T-helper 1 cell (primary cell): ENCODE measurements at places on chromosomes 3 and 15.

GRCh38 chr15:27201425-27201824 is 230.4 kb downstream of the GABRG3 start:
- DNase-seq = no peak

- DNase-seq = no peak
Observed at GRCh38 chr3:120475722-120476377, 25.1 kb upstream of the FSTL1 start.

DNA sequence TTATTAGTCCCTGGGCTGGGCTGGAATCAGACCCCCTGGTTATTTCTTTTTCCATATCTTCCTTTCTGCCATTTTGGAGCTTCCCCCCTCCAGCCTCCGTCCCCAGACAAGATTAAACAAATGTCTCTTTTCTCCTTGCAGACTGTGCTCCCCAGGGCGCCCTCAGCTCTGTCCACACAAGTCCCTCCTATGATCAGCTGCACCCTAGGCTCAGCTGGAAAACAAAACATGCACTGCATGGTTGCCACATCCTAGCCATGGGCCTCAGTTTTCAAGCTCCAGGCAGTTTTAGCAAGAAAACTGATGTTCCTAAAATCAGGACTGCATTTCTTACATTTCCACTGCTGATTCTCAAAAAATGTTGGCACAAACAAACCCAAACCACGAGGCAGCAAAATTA is 23.5 kb upstream of the RFTN1 start:
- no peak for DNase-seq

DNA sequence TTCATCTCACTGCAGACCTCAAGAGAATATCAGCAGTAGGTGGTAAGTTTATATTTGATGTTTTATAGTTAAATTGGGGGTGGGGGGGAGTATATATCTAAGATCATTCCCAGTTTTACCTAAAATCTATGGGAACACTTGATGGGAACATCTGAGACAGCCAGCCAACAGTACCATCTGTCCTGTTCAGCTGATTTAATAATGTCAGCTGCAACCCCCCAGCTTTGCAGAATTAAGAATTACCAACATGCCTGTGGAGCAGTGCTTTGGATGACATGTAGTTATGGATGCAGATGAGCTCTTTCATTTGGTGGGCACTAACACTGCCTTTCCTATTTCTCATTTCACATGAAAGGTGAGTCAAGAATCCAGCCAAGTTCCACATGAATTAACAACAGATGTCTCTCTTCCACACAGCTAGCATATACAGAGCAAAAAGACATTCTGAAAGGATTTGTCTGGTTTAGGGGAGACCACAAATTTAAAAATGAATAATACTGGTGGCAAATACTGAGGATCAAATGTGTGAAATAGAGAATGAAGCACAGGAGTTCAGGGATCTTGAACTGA is 76.2 kb downstream of the SETD5 start:
- DNase-seq = no peak

DNA sequence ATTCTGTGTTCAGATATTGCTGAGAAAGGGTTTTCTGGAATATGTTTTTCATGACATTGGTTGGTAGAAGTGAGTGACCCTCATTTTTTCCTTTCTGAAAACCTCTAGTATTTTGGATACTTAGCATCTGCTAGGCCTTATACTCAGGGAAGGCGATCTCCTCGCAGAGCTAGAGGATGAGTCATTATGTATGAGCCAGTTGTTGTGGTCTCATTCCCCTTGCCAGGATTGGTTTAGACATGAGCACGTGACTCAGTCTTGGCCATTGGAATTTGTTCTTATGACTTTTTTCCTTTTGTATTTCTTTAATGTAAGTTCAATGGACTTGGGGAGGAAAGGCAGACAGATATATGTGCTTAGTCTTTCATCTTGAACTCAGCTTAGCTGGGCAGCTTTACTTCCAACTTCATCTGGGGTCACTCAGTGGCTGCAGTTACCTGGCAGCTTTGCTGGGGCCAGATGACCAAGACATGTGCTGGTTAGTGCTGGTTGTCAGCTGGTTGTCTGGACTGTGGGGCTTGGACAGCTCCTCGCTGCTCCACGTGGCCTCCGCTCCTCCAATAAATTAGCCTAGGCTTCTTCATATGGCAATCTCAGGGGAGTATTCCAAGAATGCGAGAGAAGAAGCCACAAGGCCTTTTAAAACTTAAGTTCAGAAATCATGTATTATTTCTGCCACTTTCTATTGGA is 207.5 kb downstream of the IL20RB start:
- no peak for DNase-seq

GRCh38 chr3:79019137-79019923 is 748.5 kb downstream of the ROBO1 start:
- DNase-seq = no peak

DNA sequence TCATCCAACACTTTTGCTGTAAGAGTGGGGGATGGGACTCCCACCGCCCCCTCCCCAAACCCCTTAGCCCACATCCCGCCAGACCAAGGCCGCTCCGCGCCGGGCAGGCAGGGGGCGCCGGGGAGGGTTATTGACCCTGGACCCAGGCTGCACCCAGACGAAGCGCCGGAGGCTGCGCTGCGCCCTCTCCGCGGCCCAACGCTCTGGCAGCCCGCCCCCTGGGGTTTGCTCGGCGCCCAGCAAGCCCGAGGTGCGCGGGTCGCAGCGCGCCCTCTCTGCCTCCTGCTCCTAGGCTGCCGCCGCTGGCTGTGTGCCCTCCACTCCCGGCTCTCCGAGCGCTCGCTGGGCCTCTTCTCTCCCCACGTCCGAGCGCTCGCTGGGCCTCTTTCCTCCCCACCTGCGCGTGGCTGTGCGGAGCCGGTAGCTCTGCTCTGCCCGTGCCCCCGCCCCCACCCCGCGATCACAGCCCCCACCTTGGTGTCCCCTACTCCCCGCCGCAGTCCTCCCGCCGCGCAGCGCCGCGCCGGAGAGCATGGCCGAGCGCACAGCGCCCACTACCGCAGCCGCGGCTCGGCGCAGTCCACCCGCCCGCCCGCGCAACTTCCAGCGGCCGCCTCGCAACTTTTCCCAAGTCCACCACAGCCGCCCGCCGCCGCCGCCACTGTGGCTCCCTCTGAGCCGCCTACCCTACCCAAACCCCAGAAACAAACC is 1.2 kb downstream of the MECOM start:
- DNase-seq = no peak

- DNase-seq = no peak
Observed at GRCh38 chr3:106103383-106103782, 234.6 kb upstream of the CBLB start.

DNA sequence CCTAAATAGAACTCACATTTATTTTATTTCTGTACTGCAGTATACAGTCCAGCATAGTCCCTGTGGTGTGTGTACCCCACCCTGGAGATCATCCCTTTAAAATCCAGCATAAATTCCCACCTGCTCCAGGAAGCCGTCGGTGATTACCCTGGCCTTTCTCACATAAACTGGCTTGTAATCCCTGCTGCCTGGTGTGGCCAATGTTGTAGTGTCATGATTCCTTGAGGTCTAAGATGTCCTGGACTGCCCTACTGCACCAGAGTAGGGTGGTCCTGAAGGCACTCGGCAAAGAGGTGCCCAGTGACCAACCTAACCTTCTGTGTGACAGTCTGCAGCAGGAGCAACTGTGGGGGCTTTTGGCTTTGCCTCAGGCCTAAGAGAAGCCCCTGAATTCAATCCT is 58.9 kb downstream of the ITGA11 start:
- DNase-seq = no peak

- no peak for DNase-seq
Observed at GRCh38 chr3:43699864-43700263, 9.1 kb downstream of the ABHD5 start.

- no peak for DNase-seq
Observed at GRCh38 chr15:43524254-43524845, 6.9 kb downstream of the MAP1A start.

GRCh38 chr3:23159929-23160328 is 43.2 kb upstream of the UBE2E2 start:
- DNase-seq = no peak

DNA sequence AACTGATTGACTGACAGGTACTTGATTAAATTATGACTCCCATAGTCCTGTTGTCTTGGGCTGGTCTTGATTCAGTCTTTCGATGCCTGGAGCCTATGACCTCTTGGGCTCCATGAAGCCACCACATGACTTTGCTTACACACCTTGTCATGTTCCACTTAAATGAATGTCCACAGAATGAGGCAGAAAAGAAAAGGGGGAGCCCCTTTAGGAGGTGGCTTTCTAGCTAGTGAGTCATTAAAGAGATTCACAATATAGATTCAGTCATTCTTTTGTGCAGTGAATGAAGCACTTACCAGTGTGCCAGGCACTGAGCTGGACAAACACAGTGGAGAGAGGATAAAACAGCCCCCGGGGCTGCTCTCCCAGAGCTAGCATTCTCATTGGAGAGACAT is 17.1 kb downstream of the VIPR1 start:
- no peak for DNase-seq

DNA sequence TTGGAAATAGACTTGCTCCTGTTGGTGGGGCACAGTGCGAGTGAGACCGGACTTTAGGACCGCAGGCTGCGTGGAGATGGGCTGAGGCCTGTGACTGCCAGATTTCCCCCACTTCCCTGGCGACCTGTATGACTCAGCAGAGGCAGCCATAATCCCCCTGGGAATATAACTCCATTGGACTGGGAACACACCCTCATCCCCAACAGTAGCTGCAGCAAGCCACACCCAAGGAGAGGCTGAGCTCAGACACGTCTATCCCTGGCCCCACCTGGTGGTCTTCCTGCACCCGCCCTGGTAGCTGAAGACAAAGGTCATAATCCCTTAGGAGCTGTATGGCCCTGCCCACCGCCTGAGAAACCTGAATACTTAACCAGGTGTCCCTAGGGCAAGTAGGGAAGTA is 42.6 kb downstream of the DZIP1L start:
- no peak for DNase-seq

GRCh38 chr3:49157289-49157688 is 8.8 kb downstream of the CCDC71 start:
- DNase-seq = no peak

- no peak for DNase-seq
Observed at GRCh38 chr15:70430069-70430468, 332.4 kb upstream of the TLE3 start.

DNA sequence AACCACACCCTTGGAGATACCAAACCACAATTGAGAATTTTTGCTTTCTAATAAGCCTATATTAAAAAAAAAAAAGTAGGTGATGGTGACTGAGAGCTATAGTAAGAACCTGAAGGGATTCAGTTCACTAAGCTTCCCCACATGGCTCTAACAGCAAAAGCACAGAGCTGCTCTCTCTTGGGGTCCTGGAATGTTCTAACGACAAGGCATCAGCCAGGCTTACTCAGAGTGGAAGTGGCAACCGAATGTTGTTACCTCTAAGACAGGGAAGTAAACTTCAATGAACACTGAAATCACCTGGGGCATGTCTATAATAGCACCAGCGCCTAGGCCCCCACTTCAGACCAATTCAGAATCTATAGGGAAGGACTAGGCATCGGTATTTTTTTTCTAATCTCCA is 397.7 kb downstream of the MAGI1 start:
- no peak for DNase-seq

DNA sequence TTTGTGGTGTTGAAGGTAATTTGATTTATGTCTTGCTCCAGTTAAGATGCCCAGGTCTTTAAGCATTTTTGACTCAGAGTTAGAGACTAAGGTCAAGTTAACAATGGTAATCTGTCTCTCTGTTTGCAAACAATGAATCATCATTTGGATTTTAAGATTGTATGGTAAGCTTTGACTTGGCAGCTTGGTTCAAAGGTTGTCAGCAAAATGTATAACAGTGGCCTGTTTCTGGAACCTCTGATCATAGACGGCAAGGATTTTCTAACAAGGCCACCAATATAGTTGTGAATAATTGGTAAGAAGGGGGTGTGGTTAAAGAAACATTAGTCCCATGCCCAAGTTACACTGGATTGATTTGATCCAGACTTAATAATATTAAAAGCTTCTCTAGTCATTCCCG is 775.2 kb upstream of the GOLIM4 start:
- DNase-seq = no peak

GRCh38 chr15:57111002-57111401 is 192.6 kb downstream of the TCF12 start:
- DNase-seq = no peak

DNA sequence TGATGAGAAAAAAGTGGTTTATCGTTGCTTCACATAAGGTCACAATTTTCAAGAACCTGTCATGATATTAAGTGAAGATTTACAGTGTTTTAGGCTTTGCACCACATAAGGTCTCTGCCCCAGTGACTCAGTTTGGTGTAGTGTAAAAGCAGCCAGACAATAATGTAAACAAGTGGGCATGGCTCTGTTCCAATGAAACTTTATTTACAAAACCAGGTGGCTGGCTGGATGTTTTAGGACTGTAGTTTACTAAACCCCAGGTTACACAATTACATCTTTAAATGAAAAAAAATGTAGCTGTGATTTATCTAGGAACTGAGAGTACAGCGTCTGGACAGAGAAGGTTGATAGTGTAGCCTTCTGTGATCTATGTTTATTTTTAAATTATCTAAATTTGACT is 9.7 kb upstream of the FBXL22 start:
- DNase-seq = no peak

- no peak for DNase-seq
Observed at GRCh38 chr3:76888856-76889255, 151.0 kb upstream of the ROBO2 start.

DNA sequence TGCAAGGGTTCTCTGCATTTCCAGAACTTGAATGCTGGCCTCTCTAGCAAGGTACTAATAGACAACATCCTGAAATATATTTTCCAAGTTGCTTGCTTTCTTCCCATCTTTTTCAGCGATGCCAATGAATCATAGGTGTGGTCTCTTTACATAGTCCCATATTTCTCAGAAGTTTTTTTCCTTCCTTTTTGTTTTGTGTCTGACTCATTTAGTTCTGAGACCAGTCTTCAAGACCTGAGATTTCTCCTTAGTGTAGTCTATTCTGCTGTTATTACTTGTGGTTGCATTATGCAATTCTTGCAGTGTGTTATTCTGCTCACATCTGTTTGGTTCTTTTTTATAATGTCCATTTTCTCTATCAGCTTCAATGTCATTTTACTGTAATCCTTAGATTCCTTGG is 1265.0 kb upstream of the ALCAM start:
- no peak for DNase-seq

DNA sequence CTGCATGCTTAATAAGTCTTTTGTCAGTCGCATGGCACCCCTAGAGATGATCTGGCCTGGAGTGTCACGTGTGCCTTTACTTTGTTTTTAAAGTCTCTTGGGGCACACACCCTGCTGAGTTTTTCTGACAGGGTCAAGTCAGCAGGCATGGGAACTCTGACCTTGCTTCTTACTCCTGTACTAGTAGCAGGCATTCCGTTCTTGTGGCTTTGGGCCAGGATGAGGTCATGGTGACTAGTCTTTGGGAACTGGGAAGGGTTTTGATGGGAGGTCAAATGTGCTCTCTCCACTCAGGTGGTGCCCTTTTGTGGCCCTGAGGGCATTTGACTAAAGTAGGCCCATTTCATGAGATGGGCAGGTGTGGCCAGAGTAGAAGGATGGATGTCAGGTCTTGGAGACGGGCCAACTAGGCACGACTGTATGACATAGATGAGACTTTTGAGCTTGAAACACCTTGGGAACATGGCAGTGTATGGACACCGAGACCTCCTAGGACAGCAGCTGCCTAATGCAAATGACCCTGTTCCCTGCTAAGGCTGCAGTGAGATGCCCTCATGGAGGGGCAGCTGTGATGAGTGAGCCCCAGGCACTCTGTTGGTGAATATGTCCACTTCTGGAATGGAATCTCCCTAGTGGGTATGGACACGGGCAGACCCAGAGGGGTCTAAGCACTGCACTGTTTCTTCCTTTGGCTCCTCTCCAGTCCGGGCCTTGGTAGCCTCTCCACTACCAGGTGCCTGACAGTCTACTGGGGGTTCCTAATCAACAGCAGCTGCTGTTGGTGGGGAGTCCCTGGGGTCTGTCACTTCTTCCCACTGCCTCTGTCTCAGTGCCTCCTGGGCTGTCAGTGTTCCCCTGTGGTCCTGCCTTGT is 16.4 kb downstream of the SRPRB start:
- no peak for DNase-seq
